ENCODE measurements at places on chromosomes 2 and 18.

- DNase-seq: no peak
Observed at GRCh38 chr2:177547122-177547521, 154.5 kb downstream of the AGPS start.

GRCh38 chr18:48915626-48916425 lies 34.9 kb downstream of the SMAD7 start:
- DNase-seq: no peak

GRCh38 chr2:11767779-11768178 lies 21.3 kb downstream of the LPIN1 start:
- no peak for DNase-seq

DNA sequence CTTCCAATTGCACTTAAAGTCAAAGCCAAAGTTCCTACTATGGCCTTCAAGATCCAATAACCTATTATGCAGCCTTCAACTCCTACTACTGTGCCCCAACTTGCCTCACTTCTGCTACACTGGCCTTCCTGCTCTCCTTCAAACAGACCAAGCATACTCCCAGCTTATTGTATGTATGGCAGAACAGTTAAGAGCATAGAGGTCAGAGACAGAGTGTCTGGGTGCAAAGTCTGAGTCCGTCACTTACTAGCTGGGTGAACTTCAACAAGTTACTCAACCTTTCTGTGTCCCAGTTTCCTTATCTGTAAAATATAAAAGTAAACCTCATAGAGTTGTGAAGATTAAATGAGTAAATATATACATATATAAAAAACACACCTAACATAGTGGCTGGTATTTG lies 37.2 kb downstream of the YES1 start:
- DNase-seq: no peak

DNA sequence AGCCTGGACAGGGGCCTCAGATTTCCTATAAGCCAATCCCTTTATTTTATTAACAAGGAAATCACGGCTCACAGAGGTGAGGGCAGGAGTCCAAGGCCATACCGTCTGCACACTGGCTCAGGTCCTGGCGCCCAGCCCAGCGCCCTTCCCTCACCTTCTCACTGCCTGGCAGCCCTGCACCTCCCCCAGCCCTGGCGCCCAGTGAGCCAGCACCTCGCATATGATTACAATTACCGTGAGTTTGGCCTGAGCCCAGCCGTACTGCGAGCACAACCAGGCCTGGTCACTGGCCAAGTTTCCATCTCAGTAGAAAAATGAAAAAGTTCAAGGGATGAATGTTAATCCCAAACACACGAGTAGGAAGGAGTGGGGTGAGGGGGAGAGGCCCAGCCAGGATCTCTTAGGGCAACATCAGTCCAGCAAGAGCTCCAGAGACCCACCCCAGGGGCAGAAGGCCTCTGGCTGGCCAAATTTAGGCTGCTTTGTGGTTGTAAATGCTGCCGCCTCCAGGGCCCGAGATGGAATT lies 68.4 kb downstream of the MCFD2 start:
- DNase-seq: no peak

DNA sequence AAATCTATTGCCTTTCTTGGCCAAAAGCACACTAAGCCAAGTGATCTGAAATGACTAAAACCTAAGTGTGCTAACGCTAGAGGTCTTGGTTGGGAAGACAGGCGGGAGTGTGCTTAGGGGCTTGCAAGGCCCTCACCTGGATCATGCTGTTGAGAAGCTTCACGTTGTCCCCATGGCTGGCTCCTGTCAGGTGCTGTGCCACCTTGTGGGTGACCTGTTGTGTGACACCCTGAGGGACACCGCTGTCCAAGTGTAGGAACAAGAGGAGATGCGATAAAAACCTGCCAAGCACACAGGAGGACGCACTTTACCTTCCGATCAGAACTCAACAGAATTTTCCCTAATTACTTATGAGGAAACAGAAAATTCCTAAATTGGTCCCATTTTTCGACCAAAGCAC lies 50.8 kb downstream of the EPG5 start:
- peak; percentile 44 for DNase-seq

DNA sequence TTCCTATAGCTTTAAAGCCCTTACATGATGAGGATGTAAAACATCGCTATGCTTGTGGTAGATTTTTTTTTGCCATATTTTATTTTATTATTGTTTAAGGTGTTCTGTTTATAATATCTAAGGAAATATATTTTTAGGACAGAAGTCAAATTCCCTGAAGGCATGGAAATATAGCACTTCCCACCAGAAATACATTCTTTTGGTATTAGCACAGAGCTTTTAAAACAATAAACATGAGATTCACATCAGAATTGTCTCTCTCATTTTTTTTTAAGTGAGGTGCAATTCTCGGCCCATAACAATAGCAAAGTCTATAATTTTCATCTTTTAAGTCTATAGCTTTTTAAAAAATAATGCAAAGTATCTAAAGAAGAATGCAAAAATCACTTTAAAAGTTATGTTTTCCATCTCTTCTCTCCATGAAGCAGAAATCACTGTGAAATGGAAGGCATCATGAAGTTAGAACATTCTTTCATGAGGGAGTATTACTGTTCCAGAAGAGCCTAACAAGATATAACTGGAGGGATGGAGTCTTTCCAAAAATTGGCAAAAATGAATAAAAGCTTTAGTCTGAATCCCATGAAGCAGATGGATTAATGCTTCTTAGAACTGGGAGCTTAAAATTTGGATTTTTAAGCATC lies 283.6 kb upstream of the TRIB2 start:
- DNase-seq: no peak

DNA sequence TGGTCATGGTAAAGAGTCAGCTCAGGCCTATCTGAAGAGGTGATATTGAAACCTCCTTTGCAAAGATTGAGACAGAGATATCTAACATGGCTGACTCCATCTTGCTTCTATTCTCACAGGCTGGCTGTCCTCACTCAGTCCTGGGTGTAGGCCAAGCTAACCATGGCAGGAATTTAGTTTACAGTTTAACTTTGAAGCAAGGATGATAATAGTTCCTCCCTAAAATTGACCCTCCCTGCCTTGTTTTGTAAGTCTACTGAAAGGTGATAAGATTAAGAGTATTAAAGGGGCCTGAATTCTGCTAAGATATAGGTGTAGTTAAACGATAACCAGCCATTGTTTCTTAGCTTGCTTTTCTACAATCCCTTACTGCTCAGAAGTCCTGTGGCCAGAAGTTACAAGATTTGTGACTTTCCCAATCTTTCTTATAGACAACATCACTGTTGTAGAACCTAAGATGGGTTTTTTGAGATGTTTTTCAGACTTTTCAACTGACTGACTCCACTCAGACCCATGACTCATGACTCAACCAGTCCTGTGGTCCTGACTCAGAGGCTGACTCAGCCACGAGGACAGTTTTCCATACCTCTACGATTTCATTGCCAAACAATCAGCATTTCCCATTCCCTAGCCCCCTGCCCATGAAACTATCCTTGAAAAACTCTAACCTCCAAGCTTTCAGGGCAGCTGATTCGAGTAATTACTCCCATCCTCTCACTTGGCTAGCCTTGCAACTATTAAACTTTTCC lies 195.7 kb upstream of the SESTD1 start:
- DNase-seq: no peak

GRCh38 chr18:72762515-72763122 lies 105.2 kb downstream of the NETO1 start:
- DNase-seq: no peak

- DNase-seq: no peak
Observed at GRCh38 chr18:45538444-45538843, 76.8 kb upstream of the SLC14A2 start.

DNA sequence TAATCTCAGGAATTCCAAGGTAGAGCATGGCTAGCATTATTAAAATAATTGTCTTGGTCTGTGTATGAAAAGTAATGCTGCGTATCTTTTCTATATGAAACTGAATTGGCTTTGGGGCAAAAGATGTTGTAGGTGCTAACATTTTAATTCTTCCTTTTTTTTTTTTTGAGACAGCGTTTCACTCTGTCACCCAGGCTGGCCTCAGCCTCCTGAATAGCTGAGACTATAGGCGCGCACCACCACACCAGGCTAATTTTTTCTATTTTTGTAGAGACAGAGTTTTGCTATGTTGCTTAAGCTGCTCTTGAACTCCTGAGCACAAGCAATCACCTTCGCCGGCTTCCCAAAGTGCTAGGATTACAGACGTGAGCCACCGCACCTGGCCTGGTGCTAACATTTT lies 172.6 kb upstream of the STON1 start:
- no peak for DNase-seq

DNA sequence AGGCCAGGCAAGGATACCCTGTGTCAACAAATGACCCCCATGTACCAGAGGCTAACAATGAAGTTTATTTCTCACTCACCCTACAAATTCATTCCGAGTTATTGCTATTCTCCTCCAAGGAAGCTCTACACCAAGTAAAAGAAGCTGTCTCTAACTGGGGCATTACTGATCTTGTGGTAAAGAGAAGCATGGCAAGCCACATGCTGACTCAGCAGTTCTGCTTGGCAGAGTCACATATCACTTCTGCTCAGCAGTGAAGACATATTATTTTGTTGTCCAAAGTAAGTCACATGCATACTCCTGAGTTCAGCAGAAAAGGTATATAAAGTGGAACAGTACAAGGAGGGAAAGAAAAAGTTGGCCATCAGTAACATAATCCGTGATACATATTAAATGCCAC lies 315.8 kb downstream of the GULP1 start:
- peak; percentile 13 for DNase-seq

GRCh38 chr2:156087875-156088274 lies 244.6 kb downstream of the NR4A2 start:
- DNase-seq: no peak

DNA sequence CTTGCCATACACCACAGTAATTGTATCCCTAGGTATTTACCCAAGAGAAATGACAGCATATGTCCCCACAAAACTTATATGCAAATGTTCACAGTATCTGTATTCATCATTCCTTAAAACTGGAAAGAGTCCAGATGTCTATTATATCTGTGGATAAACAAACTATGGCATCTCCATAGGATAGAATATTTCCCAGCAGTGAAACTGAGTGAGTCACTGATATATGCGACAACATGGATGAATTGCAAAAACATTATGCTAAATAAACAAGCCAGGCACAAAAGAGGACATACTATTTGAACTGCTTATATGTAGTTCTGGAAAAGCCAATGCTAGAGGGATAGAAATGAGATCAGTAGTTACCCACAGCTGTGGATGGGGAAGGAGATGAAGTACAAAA lies 359.4 kb upstream of the DSEL start:
- DNase-seq: no peak

DNA sequence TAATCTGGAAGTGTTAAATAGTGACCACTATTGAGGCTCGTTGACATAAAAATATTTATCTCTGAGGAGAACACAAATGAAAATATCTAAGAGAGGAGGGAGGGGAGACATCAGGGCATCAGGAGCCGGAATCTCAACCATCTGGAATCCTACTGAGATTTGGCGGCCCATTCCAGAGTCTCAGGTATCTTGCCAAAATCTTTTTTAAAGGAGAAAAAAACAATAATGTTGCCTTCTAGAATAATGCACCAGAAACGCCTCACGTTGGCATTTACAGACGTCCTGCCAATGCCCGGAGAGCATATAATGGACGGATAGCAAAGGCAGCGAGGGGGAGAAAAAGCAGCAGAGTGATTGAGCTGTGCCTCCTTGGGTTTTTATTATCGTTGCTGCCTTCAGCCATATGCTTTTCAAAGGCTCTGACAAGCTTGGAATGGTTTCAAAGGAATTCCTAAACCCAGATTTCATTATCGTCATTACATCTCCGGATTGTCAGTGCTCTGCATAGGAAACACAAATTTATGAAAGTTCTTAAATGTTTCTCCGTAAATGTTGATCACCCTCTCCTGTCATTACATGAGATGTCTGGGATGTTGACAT lies 30.9 kb upstream of the EGR4 start:
- DNase-seq: no peak

Data from T47D (cell line).